ENCODE measurements at places on chromosomes 13 and 19.

- DNase-seq = no peak
Measured at GRCh38 chr13:63206461-63206860, 1790.8 kb upstream of the PCDH20 start.

DNA sequence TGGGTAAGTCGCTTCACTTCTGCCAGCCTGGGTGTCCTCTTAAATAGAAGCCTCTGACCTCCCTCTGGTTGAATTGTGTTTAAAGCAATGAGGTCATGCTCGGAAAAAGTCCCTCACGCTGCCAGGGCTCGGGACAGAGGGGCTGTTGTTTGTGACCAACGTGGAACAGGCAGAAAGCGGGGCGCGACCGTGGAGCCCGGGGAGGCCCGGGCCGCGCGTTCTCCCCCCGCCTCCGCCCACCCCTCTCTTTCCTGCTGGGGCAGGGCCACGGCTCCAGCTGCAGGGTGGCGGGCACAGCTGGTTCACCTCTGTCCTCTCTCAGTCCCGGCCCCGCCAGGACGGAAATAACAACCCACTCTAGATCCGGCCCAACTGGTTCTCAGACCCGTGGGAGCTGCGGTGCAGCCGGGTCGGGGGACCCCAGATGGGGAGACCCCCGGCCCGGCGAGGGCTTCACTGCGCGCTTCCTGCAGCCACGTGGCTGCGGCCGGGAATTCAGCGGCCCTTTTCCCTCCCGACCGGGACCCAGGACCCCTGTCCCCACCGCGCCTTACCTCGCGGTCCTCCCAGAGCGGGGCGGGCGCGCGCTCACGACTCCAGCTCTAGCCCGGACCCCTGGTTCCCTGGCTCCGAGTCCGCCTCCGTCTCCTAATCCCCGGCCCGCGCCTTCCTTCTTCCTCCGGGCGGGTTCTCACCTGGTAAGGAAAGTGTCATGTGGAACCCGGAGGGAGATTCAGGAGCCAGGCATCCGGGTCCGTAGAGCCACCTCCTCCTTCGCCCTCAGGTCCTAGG, 1.9 kb downstream of the CDC42EP5 start:
- DNase-seq = no peak

- no peak for DNase-seq
Measured at GRCh38 chr13:99565478-99566124, 64.3 kb downstream of the TM9SF2 start.

GRCh38 chr13:46614582-46614981, 61.6 kb downstream of the LRCH1 start:
- no peak for DNase-seq

DNA sequence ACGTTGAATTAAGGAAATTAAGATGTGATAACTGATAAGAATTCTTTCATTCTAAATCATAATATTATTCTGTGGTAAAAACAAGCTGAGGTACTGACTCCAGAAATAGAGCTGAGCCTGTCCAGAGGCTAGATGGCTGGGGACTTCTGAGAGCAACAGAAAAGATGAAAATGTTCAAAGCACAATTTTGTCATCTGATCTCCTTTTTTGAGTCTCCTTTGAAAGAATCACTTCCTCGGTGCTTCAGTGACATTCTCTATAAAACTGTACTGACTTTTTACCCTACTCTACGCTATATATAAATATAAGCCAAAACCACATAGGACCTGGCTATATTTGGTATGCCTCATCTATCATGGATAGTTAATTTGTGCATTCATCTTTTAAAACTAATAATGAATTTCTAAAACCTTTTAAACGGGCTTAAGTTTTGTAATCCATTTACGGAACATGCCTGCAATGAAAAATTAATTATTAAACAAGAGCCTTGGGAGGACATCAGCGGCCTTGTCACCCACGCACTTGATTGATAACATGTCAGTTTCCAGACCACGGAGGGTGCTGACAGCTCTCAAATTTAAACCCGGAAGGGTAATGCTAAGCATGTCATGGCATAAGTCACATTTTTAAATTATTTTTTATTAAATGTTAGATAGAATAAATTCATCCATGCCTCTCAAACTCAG, 235.5 kb downstream of the PCDH9 start:
- DNase-seq = no peak

DNA sequence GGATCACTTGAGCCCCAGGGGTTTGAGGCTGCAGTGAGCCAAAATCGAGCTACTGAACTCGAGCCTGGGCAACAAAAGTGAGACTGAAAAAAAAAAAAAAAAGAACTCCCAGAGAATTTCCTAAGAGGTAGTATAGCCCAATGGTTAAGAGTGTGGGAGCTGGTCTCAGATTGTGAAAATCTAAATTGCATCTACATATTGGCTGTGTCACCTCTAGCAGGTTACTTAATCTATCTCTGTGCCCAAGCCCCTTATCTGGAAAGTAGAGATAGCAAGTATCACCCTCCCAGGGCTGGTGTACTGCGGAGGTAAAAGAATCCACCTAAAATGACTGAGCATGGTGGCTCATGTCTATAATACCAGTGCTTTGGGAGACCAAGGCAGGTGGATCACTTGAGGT, 3.7 kb upstream of the PLAUR start:
- no peak for DNase-seq

DNA sequence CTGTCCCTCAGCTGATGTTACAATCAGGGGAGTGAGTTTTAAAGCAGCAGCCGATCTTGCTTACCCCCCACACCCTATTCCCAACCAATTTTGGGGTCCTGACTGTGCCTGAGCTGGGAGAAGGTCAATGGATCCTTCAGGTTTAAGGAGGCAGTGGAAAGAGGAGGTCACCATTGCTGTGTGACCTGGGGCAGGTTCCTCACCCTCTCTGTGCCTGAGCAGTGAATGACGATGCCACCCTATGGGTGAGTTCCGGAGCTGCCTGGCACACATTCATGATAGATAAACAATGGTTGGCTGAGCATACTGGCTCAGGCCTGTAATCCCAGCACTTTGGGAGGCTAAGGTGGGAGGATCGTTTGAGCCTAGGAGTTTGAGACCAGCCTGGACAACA, 20.3 kb upstream of the JUND start:
- DNase-seq = no peak

DNA sequence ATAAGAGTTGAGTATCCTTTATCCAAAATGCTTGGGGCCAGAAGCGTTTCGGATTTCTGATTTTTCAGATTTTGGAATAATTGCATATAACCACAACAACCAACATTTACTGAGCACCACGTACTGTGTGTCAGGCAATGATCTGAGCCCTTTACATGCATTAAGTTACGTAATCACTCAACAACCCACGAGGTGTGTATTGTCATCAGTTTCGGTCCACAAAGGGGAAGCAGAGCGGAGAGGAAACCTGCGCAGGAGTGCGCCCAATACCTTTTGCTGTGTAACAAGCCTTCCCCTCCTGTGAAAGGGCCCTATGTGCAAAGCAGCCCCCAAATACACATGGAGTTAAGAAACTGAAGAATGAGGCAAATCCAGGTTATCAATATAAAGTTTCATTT, 20.7 kb upstream of the NLRP12 start:
- DNase-seq = no peak

DNA sequence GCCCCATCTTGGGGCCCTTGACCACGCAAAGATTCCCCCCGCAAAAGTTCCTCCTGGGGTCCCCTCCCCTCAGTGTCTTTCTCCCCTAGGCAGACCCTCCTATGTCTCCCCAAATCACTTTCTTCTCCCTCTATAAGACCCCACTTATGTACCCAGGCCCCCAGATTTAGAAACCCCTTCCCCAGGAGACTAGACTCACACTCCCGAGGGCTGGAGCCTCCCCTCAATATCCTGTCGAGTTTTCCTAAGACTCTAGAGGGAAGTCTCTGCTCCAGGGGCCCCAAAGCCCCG, 1.4 kb downstream of the SLC1A5 start:
- no peak for DNase-seq

DNA sequence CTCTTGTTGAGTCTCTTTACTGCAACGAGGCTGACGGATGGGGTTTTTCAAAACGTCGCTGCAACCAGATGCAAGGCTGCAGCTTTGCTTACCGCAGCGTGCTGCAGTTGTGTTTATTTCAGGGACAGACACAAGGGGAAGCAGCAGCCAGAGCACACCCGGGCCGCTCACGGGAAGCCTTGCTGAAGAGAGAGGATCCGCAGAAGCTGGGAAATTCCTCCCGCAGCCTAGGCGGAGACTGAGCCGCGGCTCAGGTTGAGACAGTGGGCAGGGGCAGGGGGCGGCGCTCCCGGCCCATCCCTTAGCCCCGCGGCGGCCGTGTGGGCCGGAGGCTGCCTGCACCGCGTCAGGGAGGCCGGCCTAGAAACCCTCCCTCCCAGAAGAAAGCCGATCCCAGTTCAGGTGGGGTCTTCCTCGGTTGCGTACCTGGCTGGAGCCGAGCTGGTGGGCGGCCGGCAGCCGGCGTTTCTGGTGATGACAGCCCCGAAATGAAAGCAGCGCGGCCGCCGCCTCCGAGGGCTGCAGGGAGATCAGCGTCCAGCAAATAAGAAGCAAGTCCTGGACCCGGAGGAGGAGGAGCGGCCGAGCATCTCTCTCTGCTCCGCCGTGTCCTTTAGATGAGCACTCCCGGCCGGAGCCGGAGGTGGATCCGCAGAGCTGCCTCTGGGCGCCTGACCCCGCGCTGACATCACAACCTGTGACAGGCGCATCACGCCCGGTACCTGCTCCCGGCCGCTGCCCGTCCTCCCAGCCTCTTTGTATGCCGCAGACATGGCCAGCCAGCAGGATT, at the start of gene FRY:
FRY (plus strand) TSS at position 750 of the 790 bp plus-strand sequence; CDS start at position 772, 22 bp downstream.
- peak; percentile 2 for DNase-seq

DNA sequence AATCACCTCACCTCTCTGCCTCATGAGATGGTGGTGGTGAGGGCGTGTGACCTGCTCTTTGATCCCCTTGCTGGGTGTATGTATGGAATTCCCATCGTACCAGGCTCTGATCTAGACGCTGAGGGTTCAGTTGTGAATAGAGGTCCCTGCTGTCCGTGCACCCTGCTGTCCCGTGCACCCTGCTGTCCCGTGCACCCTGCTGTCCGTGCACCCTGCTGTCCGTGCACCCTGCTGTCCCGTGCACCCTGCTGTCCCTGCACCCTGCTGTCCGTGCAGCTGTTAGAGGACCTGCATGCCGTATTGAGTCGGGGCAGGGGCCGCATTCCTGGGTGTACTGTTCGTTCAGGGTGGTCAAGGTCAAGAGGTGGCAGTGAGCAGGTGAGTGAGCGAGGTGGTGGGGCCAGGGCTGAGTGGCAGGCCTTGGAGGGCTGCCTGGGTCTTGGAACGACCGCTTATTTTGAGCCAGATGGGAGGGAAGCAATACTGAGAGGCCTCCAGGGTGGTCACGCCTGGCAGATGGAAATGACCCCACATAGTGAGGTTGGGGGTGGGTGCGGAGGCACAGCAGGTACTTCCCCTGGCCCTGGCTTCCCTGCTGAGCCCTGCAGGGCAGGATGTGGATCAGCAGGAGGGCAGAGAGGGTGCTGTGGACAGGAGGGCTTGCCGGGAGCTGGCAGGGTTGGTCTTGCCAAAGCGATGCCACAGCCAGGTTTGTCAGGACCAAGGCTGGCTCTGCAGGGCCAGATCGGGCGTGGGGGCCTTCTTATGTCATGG, 4.6 kb upstream of the EPN1 start:
- no peak for DNase-seq

DNA sequence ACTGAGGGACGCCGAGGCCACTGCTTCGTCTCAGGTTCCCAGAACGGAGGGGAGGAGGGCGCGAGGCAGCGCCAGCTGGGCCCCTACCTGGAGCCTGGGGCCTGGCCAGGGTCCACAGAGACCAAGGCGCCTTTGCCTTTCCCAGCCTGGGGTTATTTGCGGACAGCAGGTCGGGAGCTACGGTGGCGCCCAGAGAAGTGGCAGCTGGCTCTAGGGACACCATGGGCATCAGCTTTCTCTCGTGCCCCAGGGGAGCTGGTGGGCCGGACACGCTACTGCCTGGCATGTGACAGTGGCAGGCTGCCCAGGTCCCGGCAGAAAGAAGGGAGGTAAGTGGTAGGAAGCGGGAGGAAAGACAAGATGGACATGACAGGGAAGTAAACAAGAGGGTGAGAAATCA, 19.0 kb downstream of the AKT2 start:
- no peak for DNase-seq

GRCh38 chr19:11496391-11497163, 9.1 kb downstream of the ZNF653 start:
- peak; percentile 62 for DNase-seq

GRCh38 chr19:48461982-48462655, 6.7 kb downstream of the KCNJ14 start:
- DNase-seq = no peak

DNA sequence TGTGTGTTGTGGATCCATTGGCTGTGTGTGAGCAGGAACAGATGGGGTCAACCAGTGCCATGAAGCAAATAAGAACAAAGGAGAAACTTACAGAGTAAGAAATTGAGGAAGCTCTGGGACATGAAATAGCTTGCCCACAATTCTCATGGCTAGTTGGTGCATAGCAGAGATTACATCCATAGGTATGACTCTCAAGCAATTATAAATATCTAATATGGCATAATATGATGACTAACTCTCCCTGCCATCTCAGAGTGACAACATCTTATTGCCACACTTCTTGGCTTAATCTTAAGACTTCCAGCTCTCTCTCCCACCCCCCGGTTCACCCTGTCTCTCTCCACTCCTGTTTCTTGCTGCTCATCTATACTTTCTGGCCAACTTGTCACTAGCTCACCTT, 53.3 kb downstream of the OXGR1 start:
- DNase-seq = no peak

- DNase-seq = no peak
Measured at GRCh38 chr19:28864024-28864503, 348.9 kb downstream of the UQCRFS1 start.

GRCh38 chr13:44974056-44974793, 15.0 kb downstream of the NUFIP1 start:
- peak; percentile 76 for DNase-seq

GRCh38 chr13:35768551-35768950, 292.1 kb upstream of the MAB21L1 start:
- DNase-seq = no peak

GRCh38 chr19:33557196-33557595, 35.6 kb upstream of the PEPD start:
- no peak for DNase-seq
